HCT116 (cell line): ENCODE measurements at places on chromosomes 13 and 19. TPM values are rescaled to one million over a fixed set of nuclear protein-coding genes. Genes with fewer than 3 reads are reported as not detected.

GRCh38 chr13:45337803-45338202 lies 3.2 kb downstream of the TPT1 start:
- no peak for DNase-seq

DNA sequence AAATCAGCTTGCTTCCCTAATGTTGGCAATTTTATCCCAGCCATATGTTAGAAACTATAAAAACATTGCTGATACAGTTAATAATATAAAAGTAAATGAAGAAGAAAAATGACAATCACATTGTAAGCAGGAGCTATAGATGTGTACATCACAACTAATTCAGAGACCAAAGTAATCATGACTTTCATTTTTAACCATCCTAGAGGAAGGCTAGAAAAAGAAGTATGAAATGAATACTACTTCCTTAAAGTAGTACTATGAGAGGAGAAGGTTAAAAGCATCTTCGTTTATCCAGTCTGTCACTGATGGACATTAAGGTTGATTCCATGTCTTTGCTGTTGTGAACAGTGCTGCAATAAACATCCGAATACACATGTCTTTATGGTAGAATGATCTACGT lies 135.5 kb downstream of the IRS2 start:
- DNase-seq: no peak

GRCh38 chr19:11247391-11247790 lies 8.0 kb downstream of the ANGPTL8 start:
- no peak for DNase-seq

- DNase-seq: no peak
Measured at GRCh38 chr13:22690756-22691155, 490.0 kb upstream of the SGCG start.

ZNF799 gene
- 3.6 TPM for total RNA-seq

GRCh38 chr19:11288349-11288748 lies 7.6 kb upstream of the TSPAN16 start:
- DNase-seq: no peak

- no peak for DNase-seq
Measured at GRCh38 chr19:49132974-49133609, 13.7 kb downstream of the PPFIA3 start.

- no peak for DNase-seq
Measured at GRCh38 chr19:41997121-41997850, 3.3 kb upstream of the ATP1A3 start.

- DNase-seq: no peak
Measured at GRCh38 chr19:30340771-30341561, 31.2 kb upstream of the ZNF536 start.

DNA sequence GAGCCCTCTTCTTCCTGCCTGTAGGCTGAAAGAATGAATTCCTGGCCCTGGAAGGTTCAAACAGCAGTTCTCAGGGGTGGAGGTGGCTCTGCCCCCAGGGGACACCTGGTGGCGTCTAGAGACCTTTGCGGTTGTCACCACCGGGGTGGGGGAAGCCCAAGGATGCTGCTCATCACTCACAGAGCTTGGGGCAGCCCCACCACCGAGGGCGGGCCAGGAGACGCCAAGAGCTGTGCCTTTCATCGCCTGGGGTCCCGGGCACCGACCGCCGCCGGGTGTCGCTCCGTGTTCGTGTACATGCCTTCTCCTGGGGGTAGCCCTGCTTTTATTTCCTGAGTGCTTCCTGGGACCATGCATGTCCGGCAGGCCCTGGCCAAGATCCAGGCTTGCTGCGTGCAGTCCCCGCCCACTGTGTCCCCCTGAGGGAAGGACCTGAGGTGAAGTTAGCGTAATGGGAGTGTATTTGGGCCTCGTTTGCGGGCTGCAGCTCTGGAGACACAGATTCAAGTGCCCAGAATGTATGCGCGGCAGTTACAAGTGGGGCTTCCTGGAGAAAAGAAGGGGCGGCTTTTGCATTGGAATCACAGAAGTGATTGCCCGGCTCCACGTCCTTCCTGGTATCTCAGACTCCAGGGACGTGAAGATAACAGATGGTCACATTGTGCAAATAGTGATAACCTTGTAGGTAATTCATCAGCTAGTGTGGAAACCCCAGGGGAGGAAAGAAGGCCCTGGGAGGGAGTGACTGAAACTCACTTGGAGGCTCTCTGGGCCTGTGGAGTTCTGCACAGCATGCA lies 7.8 kb downstream of the DOT1L start:
- no peak for DNase-seq

DNA sequence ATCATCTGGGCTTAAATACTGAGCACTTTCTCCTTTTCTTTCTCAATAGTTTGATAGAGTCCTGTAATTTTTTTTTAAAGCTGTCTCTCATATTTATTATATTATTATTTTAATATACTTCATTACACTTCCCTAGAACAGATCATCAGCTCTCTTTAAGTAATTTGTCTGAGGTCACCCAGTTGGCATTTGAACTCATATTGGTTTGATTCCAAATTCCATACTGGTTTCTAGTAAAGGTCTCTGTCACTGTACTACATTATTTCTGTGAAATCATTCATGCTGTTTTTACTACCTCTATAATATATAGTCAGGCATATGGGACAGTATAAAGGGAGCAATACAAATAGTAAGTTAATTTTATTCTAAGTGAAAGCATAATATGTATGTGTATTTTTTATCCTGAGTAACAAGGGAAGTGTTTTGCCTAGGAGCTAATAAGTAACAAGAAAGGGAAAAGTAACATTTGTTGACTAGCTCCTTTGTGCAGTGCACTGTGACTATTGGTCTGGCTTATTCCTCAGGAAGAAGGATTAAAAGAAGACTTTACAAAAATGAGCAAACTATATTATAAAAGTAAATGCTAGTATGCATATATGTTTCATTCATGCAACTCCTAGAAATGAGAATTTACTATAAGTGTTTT lies 14.3 kb downstream of the LPAR6 start:
- no peak for DNase-seq

DNA sequence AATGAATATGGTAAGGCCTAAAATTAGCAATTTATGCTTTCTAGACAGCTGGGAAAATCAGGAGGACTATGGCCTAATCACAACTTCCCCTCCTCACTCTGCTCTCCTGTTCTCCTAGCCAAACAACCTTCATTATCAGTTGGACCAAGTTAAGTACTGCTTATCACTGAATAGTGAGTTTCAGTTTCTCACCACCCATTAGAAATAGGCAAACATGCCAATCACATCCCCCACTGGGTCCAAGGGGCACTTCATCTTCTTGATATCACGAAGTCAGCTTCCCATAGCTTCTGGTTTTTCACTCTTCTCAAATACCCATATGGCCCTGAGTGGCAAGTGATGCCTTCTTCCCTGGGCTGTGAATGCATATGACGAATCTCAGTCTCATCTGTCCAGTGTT lies 689.6 kb downstream of the SLITRK5 start:
- no peak for DNase-seq
